RCC 7860 (cell line): ENCODE measurements at places on chromosomes 1 and 21.

DNA sequence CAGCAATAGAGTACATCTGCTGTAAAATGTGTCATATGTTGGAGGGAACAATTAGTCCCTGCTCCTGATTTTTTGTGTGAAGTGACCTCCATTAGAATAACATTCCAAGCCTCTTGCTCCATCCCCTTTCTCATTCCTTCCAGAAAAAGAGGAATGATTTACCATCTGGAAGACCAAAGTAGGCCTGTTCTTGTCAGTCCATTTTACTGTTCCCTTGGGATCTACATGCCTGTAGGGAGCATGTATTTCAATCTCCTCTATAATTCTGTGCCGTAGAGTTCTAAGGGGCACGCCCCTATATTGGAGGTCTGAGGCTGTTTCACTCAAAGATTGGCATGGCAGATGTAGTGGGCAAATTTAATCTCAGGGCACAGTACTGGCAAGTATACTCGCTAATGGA, 48.8 kb upstream of the MAN1A2 start:
- DNase-seq = no peak

DNA sequence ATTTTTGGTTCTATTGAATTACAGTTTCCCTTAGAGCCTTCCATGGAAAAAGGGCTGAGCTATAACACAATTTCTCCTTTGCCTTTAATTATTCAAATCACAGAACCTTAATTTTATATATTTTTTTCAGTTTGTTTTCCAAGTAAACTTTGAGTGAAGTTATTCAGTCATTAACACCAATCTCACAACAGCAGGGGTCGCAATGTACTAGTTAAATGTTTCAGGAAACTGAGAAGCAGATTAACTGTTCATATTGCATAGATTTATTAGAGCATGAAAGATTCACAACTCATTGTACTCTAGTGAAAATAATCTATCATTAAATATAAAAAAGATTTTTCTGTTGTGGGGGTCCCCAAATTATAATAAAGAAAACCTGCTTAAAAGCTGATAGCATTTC, 64.1 kb downstream of the KIFAP3 start:
- no peak for DNase-seq

GRCh38 chr1:30083800-30084464, 639.5 kb downstream of the MATN1 start:
- peak; percentile 72 for DNase-seq

DNA sequence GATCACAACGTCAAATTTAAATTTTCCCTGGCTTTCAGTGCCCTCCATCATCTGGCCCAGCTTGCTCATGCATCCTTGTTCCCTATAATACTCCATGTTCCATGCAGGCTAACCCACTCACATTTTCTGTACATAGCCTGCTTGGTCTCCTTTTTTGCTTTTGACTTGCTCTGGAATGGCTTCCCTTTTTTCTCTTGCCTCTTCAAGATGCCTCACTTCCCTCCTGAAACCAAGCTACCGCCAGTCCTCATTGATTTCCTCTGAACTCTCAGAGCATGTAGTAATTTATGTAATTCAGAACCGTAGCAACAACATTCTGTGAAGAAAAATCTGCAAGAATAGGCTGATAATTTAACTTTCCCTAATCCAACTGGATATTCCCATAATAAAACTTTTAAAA, 10.3 kb downstream of the CAP1 start:
- no peak for DNase-seq

DNA sequence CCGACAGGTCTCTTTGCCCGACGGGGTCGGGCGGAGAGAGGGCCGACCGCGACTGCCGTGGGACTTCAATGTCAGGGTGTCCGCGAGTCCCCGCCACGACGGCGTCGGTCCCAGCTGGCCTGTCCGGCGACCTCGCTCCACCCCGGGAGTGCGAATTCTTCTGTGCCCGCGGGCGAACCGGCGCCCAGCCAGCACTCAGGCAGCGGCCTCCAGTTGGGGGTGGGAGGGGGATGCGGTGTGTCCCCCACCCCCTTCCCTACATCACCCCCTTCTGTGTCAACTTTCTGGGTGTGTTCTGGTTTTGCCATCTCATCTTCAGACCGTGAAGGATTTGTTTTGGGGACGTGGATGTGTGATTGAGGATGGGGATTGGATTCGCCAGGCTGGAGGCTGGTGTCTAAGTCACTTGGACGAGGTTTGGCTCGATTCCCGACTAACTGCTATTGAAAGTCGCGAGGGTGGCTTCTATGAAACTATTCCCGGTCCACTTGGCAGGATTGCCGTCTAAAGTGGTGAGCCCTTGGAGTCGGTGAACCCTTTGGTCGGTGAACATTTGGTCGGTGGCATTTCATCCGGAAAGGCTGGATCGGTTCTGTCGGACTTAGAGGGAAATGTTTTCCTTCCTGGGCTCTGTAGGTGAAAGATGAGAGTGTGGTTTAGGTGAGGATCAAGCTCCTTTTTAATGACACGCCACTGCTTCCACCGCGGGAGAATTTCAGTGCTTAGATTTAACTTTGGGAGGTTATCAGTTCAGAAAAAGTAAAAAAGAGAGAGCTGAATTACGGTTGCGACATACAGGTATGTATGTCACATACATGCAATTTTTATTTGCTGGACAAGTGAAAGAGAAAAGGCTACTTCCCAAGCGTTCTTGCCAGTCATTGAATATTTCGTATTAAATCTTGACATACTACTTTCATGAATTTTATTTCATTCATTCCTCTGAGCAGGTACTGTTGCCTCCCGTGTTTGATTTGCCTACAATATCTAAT, 771 bp downstream of the ABCD3 start:
- DNase-seq = peak; percentile 27

DNA sequence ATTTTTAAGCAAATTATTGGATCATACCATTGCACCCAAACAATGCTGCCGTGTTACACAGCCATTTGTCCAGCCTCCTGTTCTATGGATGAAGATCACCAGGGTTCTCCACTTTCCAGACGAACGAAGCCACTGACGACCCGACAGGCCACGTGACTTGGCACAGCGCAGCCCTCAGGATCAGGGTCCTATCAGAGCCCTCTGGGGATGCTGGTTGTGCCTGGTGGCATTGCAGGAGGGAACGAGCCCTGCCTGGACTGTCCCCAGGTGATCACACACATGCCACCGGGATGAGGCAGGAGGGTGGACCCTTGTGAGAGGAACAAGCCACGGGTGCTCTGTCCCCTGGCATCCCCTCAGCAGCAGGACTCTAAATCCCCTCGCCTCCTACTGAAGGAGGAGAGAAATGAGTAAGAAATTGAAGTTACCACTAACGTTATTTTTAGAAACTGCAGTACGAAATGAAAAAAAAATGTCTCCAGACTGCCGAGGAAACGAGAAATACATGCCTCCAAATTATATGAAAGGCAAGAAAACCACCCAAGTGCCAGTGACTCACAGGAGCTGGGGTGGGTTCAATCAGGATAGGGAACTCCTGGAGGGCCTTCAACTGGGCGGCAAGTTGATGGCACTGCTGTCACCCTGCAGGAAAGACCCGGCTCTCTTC, 58.7 kb upstream of the PDE9A start:
- DNase-seq = no peak

DNA sequence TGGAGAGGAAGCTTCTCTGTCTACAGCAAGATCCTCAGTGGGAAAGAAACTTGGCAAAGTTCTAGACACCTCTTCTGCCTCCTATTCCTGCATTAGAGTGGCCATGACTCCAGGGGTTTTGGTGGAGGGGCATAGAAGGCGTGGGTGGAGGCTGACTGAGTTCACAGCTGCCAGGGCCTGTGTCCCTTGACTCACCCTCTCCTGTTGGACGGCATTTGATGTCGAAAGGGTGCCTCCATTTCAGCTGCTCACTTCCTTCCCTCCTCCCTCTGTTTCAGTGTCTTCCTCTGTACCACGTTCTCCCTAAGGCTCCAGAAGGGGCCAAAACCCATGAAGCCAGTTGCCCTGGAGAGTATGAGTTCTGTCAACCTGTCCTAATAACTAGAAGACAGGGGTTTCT, 632 bp downstream of the TMEM79 start:
- DNase-seq = no peak

GRCh38 chr21:17660862-17661261, 48.2 kb upstream of the BTG3 start:
- DNase-seq = no peak

- DNase-seq = peak; percentile 39
Observed at GRCh38 chr1:91736715-91737615, 149.0 kb downstream of the TGFBR3 start.
